ENCODE measurements at places on chromosomes 6 and 20.
A peak's percentile ranks its signal among the peaks of the same experiment; 100 is the strongest.

DNA sequence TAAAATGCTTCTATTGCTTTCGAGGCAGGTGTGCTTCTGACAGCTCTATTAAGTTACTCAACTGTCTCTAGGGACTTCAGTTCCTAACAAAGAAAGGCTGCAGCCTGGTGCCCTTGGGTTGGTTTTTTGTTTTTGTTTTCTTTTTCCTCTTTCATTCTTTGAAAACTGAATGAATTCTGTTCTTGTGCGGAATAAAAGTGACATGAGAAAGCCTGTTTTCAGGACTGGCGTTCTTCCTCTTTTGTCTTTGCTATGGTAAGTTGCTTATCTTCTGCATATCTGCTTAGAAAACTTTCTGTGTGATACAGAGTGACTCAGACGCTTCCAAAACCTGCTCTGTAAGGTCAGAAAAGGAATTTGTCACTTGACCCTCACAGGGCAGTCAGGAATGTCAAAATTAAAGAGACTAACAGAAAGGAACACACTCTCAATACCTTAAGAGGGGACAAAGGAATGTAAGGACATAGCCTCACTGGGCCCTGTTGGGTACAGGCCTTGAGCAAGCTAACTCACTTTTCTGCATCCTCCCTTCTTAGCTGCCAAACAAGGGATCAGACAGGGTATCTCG, 56.2 kb upstream of the NHSL1 start:
- no peaks in the 10 kb centered on the region for H3K4me1 ChIP-seq
- H3K36me3 ChIP-seq, result no peaks in the 10 kb centered on the region
- no peaks in the 10 kb centered on the region for H3K27me3 ChIP-seq
- H3K27ac ChIP-seq, result peak overlapping the region; percentile 69
- H3K4me3 ChIP-seq, result no peak overlapping the region
- no peak for DNase-seq

GRCh38 chr20:31870726-31871617, 538 bp downstream of the TTLL9 start:
- H3K27me3 ChIP-seq, result peaks cover 34% of the 10 kb centered on the region
- H3K4me3 ChIP-seq, result peak overlapping the region; percentile 52
- DNase-seq, result no peak
- no peaks in the 10 kb centered on the region for H3K4me1 ChIP-seq
- no peaks in the 10 kb centered on the region for H3K36me3 ChIP-seq

GRCh38 chr6:1554476-1555310, 55.0 kb upstream of the FOXC1 start:
- peak overlapping the region; percentile 52 for H3K4me3 ChIP-seq
- H3K36me3 ChIP-seq, result no peaks in the 10 kb centered on the region
- peak overlapping the region; percentile 53 for H3K27ac ChIP-seq
- no peaks in the 10 kb centered on the region for H3K4me1 ChIP-seq
- H3K27me3 ChIP-seq, result peaks cover 24% of the 10 kb centered on the region

- H3K27me3 ChIP-seq, result no peaks in the 10 kb centered on the region
- DNase-seq, result no peak
- H3K4me3 ChIP-seq, result no peak overlapping the region
- H3K4me1 ChIP-seq, result peaks cover 73% of the 10 kb centered on the region
Observed at GRCh38 chr6:15327271-15327670, 81.4 kb downstream of the JARID2 start.

GRCh38 chr6:44920952-44921491, 407.1 kb upstream of the RUNX2 start:
- H3K27ac ChIP-seq, result no peak overlapping the region
- H3K36me3 ChIP-seq, result no peaks in the 10 kb centered on the region
- no peak for DNase-seq
- H3K4me1 ChIP-seq, result peaks cover 2% of the 10 kb centered on the region
- no peaks in the 10 kb centered on the region for H3K27me3 ChIP-seq

DNA sequence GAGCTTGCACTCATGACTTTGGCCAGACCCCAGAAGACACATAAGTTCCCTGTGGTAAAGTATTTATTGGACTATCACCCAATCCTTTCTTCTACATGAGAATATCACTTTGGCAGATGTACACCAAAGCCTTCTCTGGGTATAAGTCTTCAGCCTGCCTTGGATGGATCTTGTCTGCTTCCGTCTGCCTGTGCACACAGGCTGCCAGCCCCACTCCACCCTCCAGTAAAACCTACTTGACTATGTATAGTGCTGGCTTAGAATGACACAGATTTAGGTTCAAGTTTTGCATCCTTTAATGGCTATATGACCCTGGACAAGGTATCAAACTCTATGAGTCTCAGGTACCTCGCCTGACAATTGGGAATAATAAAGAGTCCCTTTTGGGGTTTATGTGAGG, 63.4 kb downstream of the BACH2 start:
- H3K27ac ChIP-seq, result no peak overlapping the region
- no peak for DNase-seq
- H3K36me3 ChIP-seq, result no peaks in the 10 kb centered on the region
- H3K27me3 ChIP-seq, result no peaks in the 10 kb centered on the region
